Stimulated activated CD4-positive, alpha-beta T cell treated with anti-CD3 and anti-CD28 coated beads, Interleukin-1b, Interleukin-23, amount 100 ng/mL, for 1 hour (primary cell): ENCODE measurements at places on chromosomes 2 and 18.

DNA sequence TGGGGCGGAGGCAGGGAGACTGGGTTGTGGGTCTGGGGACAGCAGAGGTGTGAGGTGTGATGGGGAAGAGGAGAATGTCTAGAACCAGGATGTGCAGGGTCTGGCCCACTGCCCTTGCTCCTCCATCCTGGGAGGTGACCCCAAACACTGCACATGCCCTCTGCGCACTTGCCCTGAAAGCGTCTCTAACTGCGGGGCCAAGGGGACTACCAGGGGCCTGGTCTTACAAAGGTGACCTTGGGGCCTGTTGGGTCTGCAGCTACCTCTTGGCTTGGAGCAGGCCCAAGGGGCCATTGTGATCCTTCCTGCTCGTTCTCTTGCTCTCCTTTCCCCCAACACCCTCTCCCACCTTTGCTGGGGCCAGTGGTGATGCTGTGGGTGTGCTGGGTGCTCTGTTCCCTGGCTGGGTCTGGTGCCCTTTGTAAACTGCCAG is 48.0 kb upstream of the FAHD2A start:
- DNase-seq = no peak

GRCh38 chr2:96103761-96104486 is 12.4 kb downstream of the ADRA2B start:
- DNase-seq = no peak

- no peak for DNase-seq
These were observed 73.1 kb downstream of the AAK1 start for GRCh38 chr2:69570474-69570873.

GRCh38 chr2:16760426-16760825 is 94.8 kb upstream of the CYRIA start:
- DNase-seq = no peak

DNA sequence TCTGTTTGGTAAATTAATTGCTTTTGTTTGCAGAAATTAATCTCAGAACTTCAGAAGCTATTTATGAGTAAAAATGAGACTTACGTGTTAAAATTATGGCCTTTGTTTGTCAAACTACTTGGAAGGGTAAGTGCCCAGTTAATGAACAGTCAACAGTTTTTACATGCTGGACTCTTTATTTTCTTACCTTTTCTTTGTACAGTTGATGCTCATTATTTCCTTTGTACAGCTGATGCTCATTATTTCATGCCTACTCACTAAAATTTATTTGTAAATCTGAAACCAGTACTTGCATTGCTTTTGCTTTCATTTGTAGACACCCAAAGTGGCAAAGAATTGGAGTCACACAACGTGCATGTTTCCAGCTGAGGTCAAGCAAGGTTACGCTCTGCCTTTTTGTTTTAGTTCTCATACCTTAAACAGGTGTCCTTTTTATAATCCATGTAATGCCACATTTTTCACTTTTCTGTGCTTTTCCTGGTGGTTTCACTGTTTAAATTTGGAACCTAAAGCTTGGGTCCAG is 13.3 kb downstream of the RIF1 start:
- no peak for DNase-seq

DNA sequence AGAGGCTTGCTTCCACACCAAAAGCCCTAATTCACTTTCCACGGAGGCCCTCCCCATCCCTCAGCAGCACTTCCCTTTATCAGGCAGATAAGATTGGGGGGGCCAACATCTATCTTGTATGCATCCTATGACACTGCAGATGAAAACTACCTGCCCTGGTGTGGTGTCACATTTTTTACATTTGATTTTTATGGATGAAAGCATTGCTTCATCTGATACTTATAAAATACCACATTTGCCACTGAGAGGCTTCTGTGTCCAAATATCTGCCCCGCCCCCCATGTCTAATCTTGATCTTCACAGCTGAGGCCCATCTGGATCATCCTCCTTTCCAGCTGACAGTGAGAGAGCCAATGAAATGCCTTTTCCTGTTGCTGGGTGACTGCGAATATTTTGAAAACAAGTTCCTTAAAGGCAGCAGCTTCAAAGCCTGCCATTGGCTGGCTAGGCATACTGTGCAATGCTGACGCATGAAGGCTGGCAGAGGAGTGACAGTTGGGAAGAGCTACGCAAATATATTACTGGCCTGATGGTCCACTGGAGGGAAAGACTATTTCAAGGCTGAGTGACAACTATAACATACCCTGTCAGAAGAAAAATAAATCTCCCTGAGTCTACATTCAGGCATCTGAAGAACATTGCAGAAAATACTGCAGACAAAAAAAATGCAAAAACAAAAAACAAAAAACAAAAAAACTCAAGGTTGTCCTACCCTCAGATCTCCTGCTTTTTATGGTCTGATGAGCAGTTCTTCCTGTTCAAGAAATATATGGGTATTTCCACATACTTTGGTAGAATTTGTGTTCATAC is 318.7 kb downstream of the PDE11A start:
- no peak for DNase-seq

- DNase-seq = no peak
These were observed 162.3 kb upstream of the ZEB2 start for GRCh38 chr2:144682248-144682647.

- no peak for DNase-seq
These were observed 8.5 kb downstream of the AGAP1 start for GRCh38 chr2:235502336-235502735.

DNA sequence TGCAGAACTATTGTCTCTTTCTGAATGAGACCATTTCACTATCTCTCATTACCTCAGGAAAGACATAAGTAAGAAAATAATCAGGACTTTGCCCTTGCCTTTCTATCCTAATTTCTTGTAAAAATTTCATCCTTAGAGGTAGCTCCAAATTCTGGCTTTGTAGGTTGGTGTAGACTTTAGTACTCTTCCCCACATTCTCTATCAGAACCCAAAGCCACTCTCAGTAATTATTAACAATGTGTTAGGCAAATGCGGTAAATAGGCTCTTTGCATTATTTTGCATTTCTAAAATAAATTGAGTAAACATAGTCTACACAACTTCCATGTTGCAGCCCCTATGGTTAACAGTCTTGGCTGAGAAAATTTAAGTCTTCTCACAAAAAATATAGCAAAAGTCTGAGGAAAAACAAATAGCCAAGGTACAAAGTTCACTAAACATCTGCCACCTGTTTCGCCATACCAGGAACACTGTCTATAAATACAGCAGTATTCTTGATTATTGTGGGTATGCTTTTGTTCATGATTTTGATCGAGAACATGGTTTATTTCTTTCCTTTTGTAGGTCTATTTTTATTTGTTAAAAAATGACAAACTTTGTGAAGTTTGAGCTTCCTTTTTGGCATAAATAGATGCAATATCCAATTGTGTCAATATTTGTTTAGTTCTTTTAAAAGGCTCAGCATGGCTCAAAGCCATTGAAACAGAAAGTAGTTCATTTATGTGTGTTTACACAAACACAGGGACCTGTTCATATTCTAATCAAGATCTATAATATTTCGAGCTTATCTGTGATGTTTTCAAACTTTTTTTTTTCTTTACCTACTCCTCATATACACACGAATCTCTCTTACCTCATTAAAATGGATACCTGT is 1061.5 kb downstream of the CNTNAP5 start:
- no peak for DNase-seq

DNA sequence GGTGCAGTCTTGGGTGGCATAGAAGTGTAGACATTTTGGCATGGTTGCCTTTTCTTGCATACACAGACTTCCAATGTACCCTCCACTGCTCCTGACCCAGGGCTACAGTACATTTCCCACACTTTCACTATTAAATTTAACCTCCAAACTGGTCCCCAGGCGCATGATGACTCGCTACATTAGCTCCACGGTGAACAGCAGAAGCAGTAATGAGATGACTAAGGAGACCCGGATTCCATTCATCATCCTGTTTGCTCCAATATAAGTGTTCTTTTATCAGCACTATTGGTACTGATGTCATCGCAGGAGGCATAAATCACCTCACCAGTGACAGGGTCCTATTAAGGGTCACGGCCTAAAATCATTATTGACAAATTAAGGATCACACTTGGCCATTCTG is 316.5 kb downstream of the EN1 start:
- DNase-seq = no peak

- no peak for DNase-seq
These were observed 6.4 kb upstream of the ODC1 start for GRCh38 chr2:10454505-10454904.

GRCh38 chr2:209907746-209908145 is 94.7 kb upstream of the RPE start:
- DNase-seq = no peak

DNA sequence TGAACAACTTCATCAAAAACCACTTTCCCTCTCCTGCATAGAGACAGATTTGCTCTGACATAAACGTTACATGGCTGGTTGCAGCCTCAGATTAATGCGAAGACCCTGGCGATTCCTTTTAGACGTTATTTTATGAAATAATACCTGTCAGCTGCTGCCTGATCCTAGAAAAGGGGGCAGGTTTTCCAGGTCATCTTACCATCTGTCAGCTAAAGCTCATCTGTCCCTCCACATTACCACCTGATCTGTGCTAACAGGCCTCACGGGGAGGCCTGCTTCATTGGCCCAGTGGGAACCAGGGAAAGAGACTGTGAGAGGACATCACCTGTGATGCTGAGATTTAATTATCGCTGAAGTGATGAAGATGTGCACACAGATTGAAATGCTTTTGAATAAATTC is 261.0 kb downstream of the ARHGAP15 start:
- DNase-seq = no peak

DNA sequence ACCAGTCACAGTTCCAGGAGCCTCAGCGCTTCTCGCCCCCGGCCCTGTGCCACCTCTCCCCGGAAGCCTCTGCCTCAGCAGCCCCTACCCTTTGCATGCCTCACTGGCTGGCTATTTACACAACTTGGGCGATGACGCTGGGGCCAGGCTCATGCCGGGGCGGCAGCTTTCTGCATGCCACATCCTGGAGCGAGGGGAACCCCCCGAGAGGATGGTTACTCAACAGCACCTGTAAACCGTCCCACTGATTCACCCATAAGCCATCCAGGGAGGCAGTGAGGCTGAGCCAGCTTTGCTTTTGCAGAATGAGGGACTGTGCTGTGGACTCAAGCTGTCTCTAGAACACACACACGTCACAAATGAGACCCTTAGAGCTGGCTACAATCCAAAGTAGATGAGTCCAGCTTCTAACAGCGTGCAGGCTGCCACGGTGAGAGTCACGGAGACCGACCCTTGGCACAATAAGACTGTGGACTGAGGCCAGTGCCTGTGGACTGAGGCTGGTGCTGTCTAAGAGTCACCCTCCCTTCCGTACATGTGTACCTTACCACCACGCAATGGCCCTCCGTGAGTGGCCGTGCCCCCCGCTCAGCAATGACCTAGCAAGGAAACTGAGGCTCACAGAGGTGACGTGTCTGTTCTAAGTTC is 45.6 kb upstream of the ODC1 start:
- peak; percentile 63 for DNase-seq

- no peak for DNase-seq
These were observed 106.9 kb downstream of the COL4A4 start for GRCh38 chr2:227057060-227057459.
